ENCODE measurements at places on chromosomes 2 and 18.

GRCh38 chr2:19349911-19350677, 8.3 kb downstream of the OSR1 start:
- no peak for DNase-seq

DNA sequence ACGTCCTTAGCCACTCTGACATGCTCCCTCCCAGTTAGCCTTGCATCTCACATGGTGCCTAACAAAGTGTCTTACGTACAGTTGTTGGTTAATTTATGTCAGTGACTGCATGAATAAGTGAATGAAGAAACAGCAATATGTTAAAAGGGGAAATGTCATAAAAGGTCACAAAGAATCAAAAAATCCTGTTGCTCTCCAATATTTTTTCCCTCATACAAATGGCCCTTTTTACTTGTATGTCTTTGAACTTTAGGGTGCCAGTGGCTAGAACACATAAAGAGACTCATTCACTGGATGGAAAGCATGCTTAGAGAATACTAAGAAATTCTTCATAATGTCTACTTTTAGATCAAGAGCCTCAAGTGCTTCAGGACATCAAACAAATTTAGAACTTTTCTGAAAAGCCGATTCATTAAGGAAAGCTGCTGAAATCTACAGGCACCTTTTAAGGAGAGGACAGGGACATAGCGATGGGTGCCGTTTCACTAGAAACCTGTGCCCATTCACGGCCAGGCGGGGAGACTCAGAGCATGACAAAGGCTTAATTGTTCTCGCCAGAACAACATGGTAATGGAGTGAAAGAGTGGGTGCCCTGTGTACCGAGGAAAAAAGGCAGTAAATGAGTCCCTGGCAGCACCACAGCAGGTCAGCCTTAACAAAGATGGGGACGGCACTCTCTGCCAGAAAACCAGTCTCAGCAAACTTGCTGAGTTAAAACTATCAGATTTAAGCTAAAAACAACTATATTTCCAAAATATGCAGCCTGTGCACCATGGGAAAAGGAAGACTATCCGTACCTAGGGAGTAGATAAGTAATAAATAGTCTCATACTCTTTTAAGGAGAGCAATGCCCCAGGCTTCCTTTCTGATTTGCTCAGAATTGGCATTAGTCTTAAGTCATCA, 71.6 kb upstream of the SPTBN1 start:
- no peak for DNase-seq

GRCh38 chr2:41234093-41234492, 782.2 kb upstream of the SLC8A1 start:
- no peak for DNase-seq

DNA sequence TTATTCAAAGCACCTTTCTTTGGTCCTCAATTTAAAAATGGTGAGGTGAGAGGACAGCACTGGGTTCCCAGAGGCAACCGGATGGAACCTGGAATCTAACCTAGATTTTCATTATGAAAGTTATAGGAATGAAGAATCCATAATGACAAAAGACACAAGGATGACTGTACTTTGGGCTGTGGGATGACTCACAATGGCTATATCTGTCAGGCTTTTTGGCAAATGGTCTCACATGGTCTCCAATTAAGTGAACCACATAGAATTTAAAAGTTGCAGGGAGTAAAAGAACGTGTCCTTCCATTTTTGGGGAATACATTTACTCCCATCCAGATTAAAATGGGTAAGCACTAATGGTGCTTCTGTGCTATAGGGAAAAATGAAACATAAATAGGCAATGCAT, 31.8 kb upstream of the LYPD1 start:
- DNase-seq, result no peak

GRCh38 chr2:460861-461260, 173.0 kb upstream of the ALKAL2 start:
- peak; percentile 10 for DNase-seq

GRCh38 chr2:169329688-169330554, 32.4 kb downstream of the LRP2 start:
- DNase-seq, result no peak

GRCh38 chr2:220458051-220458450, 830.6 kb downstream of the SLC4A3 start:
- DNase-seq, result no peak

DNA sequence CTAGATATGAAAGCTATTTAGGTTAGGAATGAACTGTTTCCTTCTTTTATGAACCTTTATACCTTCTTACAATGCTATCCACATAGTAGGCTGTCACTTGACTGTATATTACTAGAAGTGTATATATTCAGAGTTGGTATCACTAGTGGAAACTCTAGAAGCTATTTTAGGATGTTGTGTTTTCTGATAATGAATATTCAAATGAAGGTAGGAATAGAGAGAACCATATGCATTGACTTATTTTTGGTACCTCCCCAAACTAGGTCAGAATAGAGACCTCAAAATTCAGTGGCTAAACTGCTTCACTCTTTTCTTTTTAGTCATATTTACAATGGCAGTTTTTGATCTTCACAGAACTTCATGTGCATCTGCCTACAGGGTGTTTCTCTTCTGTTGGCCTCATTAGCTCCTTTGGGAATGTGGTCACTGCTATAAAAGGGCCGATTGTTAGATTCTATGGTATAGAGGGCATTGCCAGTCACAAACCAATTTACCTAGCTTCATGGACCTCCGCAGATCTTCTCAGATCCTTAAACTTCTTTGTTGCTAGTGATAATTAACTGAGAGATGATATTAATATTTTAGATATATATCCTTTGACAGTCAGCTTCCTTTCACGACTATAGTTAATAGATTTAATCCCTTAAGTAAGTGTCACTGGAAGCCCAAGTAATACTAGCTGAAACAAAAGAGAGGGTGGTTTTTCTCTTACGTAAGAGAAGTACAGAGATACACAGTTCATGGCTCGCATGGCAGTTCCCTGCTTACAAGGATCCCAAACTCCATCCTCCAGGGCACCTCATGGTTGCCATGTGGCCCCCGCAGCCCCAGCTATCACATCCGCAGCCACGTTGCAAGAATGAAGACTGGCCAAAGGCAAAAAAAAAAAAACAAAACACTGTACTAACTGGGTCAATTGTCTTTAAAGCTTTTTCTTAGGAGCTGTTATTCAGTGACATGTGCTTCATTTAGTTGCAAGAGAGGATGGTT, 61.0 kb downstream of the TSPYL6 start:
- no peak for DNase-seq

DNA sequence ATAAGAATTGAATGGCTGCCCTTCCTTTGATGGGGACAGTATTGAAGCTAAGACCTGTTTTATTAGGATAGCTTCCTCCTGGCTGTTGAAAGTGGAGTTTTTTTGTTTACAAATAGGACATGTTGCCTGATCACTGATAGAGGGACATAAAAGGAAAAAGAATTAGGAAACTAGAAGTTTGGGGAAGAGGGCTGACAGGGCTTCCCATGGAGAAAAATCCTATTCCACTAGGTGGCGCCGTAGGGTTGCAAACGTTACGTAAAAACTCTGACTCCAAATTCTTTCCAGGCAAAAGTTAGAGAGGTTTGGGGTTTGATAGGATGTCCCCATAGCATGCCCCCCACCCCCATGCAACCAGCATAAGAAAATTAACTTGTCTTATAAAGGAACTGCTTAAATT, 11.1 kb upstream of the RBFA start:
- peak; percentile 17 for DNase-seq

GRCh38 chr2:132726155-132726554, 56.1 kb upstream of the LYPD1 start:
- no peak for DNase-seq

DNA sequence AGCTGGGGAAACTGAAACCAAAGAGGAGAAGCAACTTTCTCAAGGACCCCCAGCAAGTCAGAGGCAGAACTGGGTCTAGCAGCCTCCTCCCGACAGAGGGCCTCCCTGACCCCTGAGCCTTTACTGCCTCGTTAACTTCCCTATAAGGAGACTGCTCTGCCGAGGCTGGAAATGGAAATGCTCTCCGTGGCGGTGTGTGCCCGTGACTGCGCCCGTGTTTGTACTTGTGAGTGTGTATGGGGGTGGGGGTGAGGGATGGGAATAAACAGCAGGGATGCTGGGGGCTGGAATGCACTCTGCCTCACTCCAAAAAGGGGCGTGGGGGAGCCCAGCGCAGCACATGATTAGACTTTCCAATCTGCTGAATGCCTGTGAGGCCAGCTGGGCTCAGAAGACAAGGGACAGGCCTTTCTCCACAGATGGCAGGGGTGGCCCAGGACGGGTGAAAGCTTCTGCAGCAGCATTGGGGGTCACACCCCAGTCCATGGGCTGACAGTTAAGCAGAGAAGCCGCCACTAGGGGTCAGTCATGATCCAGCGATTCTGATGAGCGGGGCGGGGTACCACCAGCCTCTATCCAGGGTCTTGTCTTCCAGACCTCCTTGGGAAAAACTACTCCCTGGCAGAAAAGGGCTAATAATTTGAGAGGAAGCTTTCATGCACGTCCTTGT, 26.8 kb downstream of the MPHOSPH10 start:
- DNase-seq, result peak; percentile 47

GRCh38 chr2:112726487-112727190, 5.8 kb downstream of the NT5DC4 start:
- DNase-seq, result peak; percentile 88

DNA sequence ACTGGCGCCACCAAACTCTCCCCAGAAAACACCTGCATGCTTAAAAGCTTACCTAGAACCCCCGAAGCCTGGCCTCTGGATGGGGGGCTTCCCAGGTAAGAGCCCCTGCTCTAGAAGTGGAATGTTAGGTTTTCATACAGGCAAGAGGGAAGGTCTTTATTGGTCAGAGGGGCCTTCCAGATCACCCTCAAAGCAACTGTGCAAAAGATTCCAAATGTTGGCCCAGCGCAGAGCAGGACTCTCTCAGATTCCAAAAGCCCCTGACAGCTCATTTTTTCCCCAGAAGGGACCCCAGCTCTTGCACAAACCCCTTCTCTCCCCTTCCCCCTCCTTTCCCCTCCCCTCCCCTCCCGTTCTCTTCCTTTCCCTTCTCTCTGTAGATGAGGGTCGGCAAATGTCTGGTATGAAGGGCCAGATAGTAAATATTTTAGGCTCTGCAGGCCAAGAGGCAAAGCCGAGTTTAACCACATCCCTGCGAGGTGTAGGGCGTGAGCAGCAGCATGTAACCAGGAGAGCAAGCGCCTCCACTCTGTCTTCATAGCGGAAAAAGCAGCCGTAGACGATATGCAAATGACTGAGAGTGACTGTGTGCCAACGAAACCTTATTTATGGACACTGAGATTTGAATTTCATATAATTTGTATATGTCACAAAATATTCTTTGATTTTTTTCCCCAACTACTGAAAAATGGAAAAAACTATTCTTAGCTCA, 116.9 kb downstream of the SMAD7 start:
- peak; percentile 47 for DNase-seq
